ENCODE measurements at places on chromosomes 5 and 9.

DNA sequence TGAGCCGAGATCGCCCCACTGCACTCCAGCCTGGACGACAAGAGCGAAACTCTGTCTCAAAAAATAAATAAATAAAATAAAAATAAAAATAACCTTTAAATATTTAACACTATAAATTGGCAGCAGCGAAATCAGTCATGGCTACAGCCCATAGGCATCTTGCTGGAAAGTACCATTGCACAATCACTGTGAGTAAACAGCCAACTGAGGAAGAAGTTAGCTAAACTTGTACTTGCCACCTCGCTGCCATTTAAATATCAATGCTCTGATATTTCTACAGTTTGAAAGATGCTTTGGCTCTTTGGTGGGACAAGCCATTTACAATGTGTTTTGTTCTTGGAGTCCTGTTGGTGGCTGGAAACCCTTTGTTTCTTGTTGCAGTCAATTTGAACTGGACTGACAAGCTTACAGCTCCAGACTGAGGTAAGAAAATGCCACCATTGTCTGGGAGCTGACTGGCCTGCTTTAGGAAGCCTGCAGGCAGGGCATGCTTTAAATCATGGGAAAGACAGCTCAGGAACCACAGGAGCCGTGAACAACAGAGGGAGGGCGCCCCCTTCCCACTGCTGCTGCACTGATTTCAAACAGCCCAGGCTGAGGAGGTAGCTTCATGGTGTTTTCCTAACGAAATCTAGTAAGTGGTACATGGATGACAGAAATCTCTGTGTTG, 322.8 kb upstream of the RFX3 start:
- H3K27me3 ChIP-seq: no peaks in the 10 kb centered on the region
- peaks cover 3% of the 10 kb centered on the region for H3K4me1 ChIP-seq
- peaks cover 10% of the 10 kb centered on the region for H3K36me3 ChIP-seq
- H3K4me3 ChIP-seq: no peak overlapping the region
- DNase-seq: peak; percentile 34

- no peaks in the 10 kb centered on the region for H3K4me1 ChIP-seq
- H3K36me3 ChIP-seq: no peaks in the 10 kb centered on the region
- H3K4me3 ChIP-seq: no peak overlapping the region
- H3K27ac ChIP-seq: no peak overlapping the region
Measured at GRCh38 chr5:16550316-16550952, 66.4 kb downstream of the RETREG1 start.

DNA sequence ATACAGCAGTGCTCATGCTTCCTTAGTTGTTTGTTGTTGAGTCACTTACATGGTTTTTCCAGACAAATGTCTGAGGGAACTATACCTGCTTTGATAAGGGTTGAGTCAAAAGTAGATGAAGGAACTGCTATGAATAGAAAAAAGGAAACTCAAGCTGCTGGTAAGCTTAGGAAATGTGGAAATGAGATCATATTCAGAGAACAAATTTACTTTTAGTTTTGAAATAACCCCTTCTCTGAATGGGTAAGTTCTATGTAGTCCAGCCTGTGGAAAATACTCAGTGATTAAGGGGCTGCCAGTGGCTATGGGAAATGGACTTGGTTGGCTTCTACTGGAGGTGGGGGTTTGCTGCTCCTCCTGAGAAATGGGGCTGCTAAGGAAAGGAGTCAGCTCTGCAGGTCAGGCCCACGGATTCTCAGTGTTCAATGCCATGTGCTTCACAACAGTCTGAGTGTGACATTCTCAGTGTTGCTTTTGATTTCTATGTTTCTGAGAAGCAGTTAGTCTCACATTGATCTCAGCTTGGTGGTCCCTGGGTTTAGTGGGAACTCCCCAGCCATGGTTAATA, 47.7 kb upstream of the GLRX start:
- no peaks in the 10 kb centered on the region for H3K36me3 ChIP-seq
- no peaks in the 10 kb centered on the region for H3K27me3 ChIP-seq
- H3K27ac ChIP-seq: peak overlapping the region; percentile 87
- no peak overlapping the region for H3K4me3 ChIP-seq
- DNase-seq: peak; percentile 87

DNA sequence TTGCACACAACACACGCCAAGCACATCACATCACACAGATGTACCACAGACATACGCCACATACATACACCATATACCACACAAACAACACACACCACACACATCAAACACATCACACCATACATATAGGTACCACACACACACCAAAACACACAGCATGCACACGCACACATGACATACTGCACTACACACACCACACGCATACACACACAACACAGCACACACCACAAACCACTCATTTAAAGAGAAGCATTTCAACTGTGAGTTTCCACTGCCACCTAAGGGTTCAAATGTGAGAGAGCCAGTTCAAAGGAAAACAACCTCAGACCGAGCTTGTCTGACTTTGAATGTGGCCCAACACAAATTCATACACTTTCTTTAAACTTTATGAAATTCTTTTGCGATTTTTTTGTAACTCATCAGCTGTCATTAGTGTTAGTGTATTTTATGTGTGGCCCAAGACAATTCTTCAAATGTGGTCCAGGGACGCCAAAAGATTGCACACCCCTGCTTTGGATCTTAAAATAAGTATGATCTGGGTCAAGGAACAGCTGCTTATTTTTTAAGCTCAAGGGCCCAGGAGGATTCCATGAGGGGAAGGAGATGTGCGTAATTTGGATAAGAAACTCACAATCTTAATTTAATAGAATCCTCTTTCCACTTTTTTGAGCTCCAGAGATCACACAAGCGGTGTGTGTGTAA, 494.6 kb downstream of the GADD45G start:
- no peak overlapping the region for H3K27ac ChIP-seq
- peaks cover 4% of the 10 kb centered on the region for H3K27me3 ChIP-seq
- H3K4me1 ChIP-seq: no peaks in the 10 kb centered on the region
- peak; percentile 13 for DNase-seq
- no peaks in the 10 kb centered on the region for H3K36me3 ChIP-seq

DNA sequence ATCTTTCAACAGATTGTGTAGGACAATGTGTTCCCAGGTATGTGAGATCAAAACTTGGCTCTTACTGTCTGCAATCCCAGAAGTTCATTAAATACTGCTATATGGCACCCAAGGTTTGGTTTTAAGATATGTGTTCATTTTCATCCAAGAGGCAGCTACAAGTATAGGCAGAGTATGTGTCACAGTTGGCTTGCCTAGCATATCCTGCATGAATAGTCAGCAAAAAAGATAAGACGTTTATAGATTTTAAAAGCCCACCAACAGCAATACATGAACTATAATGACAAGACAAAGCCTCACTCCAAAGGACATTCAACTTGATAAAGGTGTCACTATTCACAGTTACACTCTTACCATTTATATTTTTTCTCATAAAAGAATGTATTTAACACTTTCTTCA, 99.1 kb downstream of the BNC2 start:
- H3K36me3 ChIP-seq: peaks cover 6% of the 10 kb centered on the region
- no peak overlapping the region for H3K27ac ChIP-seq
- peaks cover 4% of the 10 kb centered on the region for H3K4me1 ChIP-seq

GRCh38 chr5:33270671-33271070, 170.1 kb upstream of the TARS1 start:
- no peak for DNase-seq
- no peak overlapping the region for H3K4me3 ChIP-seq
- H3K27ac ChIP-seq: no peak overlapping the region
- H3K4me1 ChIP-seq: peaks cover 3% of the 10 kb centered on the region
- no peaks in the 10 kb centered on the region for H3K36me3 ChIP-seq

GRCh38 chr5:147565524-147565923, 55.7 kb upstream of the DPYSL3 start:
- H3K27me3 ChIP-seq: peaks cover 2% of the 10 kb centered on the region
- H3K36me3 ChIP-seq: no peaks in the 10 kb centered on the region
- H3K4me3 ChIP-seq: no peak overlapping the region
- H3K4me1 ChIP-seq: no peaks in the 10 kb centered on the region
- no peak overlapping the region for H3K27ac ChIP-seq
- peak; percentile 81 for DNase-seq

DNA sequence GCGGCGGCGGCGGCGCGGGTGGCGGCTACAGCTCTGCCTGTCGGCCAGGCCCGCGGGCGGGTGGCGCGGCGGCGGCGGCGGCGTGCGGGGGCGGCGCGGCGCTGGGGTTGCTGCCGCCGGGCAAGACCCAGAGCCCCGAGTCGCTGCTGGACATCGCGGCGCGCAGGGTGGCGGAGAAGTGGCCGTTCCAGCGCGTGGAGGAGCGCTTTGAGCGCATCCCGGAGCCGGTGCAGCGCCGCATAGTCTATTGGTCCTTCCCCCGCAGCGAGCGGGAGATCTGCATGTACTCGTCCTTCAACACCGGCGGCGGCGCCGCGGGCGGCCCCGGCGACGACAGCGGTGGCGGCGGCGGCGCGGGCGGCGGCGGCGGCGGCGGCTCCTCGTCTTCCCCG, 296 bp downstream of the ZSWIM6 start:
- peak overlapping the region; percentile 93 for H3K4me3 ChIP-seq
- DNase-seq: no peak
- peak overlapping the region; percentile 92 for H3K27ac ChIP-seq
- H3K36me3 ChIP-seq: peaks cover 2% of the 10 kb centered on the region
- no peaks in the 10 kb centered on the region for H3K27me3 ChIP-seq
- peaks cover 20% of the 10 kb centered on the region for H3K4me1 ChIP-seq

All from IMR-90 (cell line).